Panc1 (cell line): ENCODE measurements at places on chromosomes 1 and 21. TPM values are rescaled to one million over a fixed set of nuclear protein-coding genes. Genes with fewer than 3 reads are reported as not detected.

The GART gene
- 132 TPM for total RNA-seq

The ST6GALNAC5 gene
- total RNA-seq = not detected

The TRIM45 gene
- total RNA-seq = 4.7 TPM

The SPRR2F gene
- total RNA-seq = not detected

The EFHD2 gene
- 90.8 TPM for total RNA-seq

The RNU1-2 gene
- 1,290 TPM for total RNA-seq

The TEX38 gene
- not detected for total RNA-seq

The IQCC gene
- 4.4 TPM for total RNA-seq

The CD1E gene
- not detected for total RNA-seq

The KCNJ9 gene
- total RNA-seq = not detected

DNA sequence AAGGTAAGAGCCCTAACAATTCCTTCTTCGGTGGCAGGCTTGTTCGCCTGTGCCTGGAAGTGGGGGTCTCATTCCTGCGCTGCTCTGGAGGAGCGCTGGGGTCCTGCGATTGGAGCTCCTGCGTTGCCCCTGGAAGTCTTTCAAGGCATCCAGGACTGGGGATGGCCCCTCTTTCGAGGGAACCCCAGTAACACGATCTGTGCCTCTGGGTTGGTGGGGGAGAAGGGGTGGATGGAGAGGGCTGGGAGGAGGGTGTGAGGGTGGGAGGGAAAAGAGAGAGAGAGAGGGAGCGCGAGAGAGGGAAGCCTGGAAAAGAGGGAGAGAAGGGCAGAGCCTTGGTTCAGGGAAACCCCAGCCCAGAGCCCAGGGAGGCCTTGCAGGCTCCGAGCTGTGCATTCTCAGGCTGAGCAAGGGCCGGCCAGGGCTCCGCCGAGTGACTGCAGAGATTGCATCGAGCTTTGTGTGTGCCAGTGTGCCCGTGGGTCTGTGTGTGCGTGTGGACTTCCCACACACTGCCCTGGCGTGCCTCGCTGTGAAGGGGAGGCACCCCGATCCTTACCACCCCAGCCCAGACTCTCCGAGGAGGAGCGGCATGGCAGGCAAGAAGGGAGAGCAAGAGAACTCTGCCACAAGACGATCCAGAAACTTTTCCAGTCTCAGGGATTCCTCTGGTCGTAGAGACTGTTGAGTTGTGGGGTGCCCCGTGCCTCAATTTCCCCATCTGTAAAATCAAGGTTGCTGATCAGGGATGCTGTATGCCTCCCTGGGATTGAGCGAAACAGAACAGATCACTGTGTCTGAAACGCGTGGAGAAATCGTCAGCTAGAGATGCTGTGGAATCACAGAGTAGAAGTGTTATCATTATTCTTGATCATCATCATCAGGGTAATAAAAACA is 619 bp downstream of the BCL9 start:
- H3K4me1 ChIP-seq = peaks cover 31% of the 10 kb centered on the region
- peak overlapping the region; percentile 92 for H3K27ac ChIP-seq

GRCh38 chr1:156926175-156926574 is 5.7 kb downstream of the LRRC71 start:
- H3K27ac ChIP-seq = no peak overlapping the region
- peaks cover 3% of the 10 kb centered on the region; the same call in 1 of the 2 replicates for H3K4me1 ChIP-seq
- H3K36me3 ChIP-seq = no peaks in the 10 kb centered on the region
- H3K4me3 ChIP-seq = no peak overlapping the region
- DNase-seq = no peak
- no peaks in the 10 kb centered on the region for H3K27me3 ChIP-seq

DNA sequence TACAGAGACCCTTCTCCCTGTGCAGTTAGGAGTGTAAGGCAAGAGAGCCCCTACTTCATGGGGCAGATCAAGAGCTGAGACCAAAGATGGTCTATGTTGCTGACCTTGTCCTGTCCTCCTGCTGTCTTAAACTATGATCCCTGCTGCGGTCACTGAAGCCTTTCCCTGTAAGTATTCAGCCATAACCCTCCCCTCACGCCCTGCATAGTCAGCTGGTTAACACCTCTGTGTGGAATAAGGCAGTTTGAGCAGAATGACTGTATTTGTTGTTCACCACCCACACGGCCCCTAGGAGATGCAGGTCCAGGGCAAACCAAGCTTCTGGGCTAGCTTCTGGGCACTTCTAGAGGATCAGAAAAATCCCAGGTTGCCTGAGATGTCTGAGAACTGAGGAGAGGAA is 356 bp downstream of the TSPAN1 start:
- H3K4me3 ChIP-seq = no peak overlapping the region
- H3K27me3 ChIP-seq = no peaks in the 10 kb centered on the region
- H3K4me1 ChIP-seq = peaks cover 25% of the 10 kb centered on the region
- H3K36me3 ChIP-seq = no peaks in the 10 kb centered on the region
- no peak for DNase-seq

DNA sequence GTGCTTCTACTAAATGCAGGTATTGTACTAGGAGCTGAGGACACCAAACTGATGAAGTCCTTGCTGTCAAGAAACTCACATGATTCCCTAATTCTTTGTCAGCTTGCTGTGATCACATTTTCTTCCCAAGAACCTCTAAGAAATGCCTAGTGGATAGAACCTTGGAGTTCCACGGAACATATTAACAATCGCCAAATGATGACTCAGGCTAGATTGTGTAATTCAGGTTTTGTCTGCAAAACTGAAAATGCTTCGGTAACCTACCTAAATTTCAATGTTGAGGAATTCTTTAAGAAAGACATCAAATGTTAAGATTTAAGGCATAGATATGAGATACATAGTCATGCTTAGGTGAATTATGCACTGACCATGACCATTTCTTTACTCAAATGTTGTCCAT is 1.7 kb upstream of the GADD45A start:
- no peak overlapping the region for H3K4me3 ChIP-seq
- H3K27me3 ChIP-seq = no peaks in the 10 kb centered on the region
- H3K36me3 ChIP-seq = peaks cover 15% of the 10 kb centered on the region

DNA sequence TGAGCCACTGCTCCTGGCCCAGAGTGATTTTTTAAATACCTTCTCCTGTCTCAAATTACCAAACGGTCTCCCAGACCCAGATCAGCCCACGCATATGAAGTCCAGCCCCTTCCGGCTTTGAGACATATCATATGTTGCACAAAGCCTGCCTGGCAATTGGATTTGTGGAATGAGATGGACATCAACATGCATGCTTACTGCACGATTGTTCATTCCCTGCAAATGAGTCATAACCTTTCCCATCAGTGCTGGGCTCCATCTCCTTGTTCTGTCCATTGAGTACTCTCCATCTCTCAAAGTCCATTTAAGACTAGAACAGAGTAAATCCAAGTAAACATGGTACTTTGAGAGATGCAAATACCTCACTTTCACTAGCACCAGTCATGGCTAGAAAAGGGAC is 612.2 kb upstream of the USP24 start:
- H3K4me1 ChIP-seq = no peaks in the 10 kb centered on the region
- H3K4me3 ChIP-seq = no peak overlapping the region
- H3K27ac ChIP-seq = no peak overlapping the region
- DNase-seq = no peak

DNA sequence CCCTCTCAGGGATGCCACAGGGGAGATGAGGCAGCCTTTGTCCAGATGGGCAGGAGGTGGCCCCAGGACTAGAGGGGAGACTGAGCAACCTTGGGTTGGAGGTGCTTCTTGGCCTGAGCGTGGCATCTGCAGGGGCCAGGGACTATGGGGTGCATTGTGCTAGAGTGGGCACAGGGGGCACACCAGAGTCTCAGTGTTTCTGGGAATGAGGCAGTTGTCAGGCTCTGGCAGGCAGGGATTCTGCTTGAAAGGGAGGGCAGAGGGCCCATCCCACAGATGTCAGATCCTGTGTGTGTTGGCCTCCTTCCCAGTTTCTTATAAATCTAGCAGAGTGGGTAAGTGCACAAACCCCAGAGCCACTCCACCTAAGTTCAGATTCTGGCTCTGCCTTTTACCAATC is 13.7 kb downstream of the LGR6 start:
- DNase-seq = no peak
- no peaks in the 10 kb centered on the region for H3K36me3 ChIP-seq
- no peak overlapping the region for H3K27ac ChIP-seq
- H3K27me3 ChIP-seq = peaks cover 4% of the 10 kb centered on the region

DNA sequence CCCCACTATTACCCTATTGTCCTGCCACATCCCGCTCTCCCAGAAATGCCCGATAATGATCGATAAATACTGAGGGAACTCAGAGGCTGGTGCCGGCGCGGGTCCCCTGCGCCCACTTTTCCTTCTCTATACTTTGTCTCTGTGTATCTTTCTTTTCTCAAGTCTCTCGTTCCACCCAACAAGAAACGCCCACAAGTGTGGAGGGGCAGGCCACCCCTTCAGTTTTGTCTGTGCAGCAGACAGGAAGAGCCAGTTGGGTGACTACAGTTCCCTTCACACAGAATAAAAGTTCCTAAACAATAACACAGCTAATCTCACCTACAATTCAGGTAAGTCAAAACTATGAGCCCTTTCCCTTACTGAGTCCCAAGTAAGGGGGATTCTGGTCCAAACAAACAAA is 423.7 kb downstream of the SMYD3 start:
- H3K36me3 ChIP-seq = no peaks in the 10 kb centered on the region
- H3K27me3 ChIP-seq = no peaks in the 10 kb centered on the region
- no peaks in the 10 kb centered on the region for H3K4me1 ChIP-seq
- no peak for DNase-seq
- no peak overlapping the region for H3K27ac ChIP-seq
- no peak overlapping the region for H3K4me3 ChIP-seq

DNA sequence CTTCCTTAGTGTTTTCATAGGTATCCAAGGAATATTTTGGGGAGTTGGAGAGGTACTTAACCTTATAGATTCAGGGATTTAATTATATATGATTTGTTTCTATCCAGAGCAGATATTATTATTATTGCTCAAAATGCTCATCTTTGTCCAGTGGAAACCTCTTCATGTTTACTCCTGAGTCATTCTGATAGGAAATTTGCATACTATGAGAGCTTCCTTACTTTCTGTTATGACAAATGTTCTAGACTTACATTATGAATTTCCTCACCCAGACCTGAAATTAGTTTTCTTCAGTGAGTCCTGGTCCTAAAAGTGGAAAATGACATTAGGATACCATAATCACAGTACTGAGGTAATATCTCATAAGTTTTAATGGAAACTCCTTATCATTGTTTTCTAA is 57.5 kb upstream of the PLPPR5 start:
- H3K4me1 ChIP-seq = no peaks in the 10 kb centered on the region
- no peak for DNase-seq
- no peaks in the 10 kb centered on the region for H3K36me3 ChIP-seq
- no peak overlapping the region for H3K4me3 ChIP-seq
- H3K27ac ChIP-seq = no peak overlapping the region
- H3K27me3 ChIP-seq = no peaks in the 10 kb centered on the region

DNA sequence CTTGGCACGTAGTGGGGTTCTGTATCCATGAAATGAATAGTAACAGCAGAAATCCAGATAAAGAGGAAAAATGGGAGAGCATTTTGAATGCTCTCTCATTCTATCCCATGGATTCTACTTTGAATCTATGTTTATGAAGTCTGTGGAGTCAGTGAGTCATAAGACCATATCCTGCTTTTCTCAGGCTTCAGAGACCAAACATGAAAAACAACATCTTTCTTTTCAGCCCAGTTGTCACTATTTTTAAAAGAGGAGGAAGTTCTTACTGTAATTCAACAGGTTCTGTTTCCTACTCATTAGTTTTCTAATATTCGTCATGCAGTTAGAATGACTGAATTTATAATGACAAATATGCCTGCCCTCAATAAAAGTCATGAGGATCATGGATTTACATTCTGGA is 39.4 kb upstream of the CD55 start:
- H3K27ac ChIP-seq = no peak overlapping the region
- H3K4me1 ChIP-seq = no peaks in the 10 kb centered on the region
- no peaks in the 10 kb centered on the region for H3K36me3 ChIP-seq
- no peaks in the 10 kb centered on the region for H3K27me3 ChIP-seq
- DNase-seq = no peak

DNA sequence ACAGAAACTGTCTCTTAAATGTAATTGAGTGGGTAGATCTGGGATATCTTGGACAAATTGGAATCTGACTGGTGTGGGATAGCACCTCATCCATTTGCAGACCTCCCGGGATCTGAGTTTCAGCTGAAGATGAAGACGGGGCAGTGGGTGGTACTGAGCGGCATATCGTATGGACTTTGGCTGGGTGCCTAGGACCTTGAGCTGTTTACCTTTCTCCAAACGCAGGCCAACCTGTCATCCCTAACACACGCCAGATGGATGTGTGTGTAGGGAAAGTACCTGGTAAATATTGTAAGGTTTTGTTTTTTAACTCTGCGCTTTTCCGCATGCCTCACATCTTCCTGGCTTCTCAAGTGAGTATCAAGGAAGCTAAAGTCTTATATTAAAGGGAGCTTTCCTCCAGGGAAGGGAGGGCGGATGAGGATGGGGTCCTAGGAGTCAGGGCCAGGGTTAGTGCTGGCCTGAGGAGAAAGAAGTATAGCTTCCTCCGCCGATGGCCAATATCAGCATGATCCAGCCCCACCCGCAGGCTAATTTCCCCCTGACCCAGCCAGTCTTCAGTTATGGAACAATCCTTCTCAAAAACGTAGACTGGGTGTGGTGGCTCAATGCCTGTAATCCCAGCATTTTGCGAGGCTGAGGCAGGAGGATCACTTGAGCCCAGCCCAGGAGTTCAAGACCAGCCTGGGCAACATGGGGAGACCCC is 26.2 kb downstream of the ATP8B2 start:
- no peaks in the 10 kb centered on the region for H3K27me3 ChIP-seq
- peaks cover 2% of the 10 kb centered on the region; the same call in 1 of the 2 replicates for H3K36me3 ChIP-seq
- H3K4me1 ChIP-seq = peaks cover 15% of the 10 kb centered on the region

DNA sequence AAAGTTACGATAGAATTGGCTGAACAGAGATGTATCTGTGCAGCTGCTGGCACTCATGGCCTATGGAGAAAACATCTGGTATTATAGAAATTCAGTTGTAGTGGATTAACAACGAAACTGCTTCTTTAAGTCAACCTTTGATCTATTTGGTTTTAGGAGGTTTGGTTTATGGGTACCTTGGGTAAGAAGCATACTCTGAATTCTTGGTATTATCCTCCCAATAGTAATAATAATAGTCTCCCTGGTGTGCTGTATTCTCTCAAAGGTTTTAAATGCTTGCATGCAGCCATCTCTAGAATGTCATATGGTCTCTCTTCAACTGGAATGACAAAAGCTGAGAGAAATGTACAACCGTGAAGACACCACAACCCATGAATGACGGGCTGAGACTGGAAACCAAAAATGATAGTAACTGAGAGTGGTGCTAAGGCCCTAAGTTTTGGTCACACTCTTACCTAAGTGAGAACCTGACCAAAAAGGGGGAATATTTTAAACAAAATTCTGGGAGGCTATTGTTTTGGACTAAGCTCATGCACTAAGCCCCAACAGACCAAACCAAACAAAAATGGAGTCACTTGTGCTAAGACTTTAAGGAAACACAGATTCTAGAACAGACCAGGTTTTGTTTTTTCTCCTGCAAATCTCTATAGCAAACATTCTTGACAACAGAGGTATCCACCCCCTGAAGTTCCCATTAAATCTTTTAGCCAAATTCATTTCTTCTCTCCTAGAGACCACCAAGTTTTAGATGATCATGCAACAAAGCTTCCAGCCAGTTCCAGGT is 17.6 kb upstream of the TMEM61 start:
- no peak overlapping the region for H3K4me3 ChIP-seq
- H3K27ac ChIP-seq = no peak overlapping the region
- no peak for DNase-seq
- H3K4me1 ChIP-seq = no peaks in the 10 kb centered on the region
- H3K36me3 ChIP-seq = no peaks in the 10 kb centered on the region
- no peaks in the 10 kb centered on the region; the same call in 1 of the 2 replicates for H3K27me3 ChIP-seq

- no peaks in the 10 kb centered on the region for H3K27me3 ChIP-seq
- peak overlapping the region; percentile 96 for H3K4me3 ChIP-seq
- DNase-seq = no peak
- peaks cover 11% of the 10 kb centered on the region for H3K36me3 ChIP-seq
- H3K4me1 ChIP-seq = peaks cover 49% of the 10 kb centered on the region
These were observed 1.1 kb downstream of the COX20 start for GRCh38 chr1:244836584-244836983.
